ENCODE measurements at places on chromosomes 7 and 10.

DNA sequence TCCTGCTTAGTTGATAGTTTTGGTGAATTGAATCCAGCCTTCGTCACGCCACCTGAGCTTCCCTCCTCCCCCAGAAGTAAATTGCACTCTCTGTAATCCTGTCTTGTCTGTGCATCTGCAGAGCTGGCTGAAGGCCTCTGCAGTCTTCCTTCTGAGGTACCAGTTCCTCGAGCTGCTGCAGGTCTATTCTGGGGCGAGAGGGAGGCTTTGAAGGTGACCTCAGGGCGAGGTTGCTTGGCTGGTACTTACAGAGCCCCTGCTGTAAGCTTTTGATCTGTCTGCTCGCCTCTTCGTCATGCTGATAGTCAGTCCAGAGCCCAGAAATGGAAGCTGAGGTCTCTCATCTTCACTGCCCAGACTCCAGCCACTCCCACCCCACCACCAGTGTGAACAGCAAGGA lies 513.6 kb upstream of the FOXK1 start:
- H3K36me3 ChIP-seq, result no peaks in the 10 kb centered on the region
- H3K4me3 ChIP-seq, result no peak overlapping the region
- no peak for DNase-seq
- H3K4me1 ChIP-seq, result peaks cover 17% of the 10 kb centered on the region
- H3K27ac ChIP-seq, result peak overlapping the region; percentile 20
- H3K27me3 ChIP-seq, result no peaks in the 10 kb centered on the region

DNA sequence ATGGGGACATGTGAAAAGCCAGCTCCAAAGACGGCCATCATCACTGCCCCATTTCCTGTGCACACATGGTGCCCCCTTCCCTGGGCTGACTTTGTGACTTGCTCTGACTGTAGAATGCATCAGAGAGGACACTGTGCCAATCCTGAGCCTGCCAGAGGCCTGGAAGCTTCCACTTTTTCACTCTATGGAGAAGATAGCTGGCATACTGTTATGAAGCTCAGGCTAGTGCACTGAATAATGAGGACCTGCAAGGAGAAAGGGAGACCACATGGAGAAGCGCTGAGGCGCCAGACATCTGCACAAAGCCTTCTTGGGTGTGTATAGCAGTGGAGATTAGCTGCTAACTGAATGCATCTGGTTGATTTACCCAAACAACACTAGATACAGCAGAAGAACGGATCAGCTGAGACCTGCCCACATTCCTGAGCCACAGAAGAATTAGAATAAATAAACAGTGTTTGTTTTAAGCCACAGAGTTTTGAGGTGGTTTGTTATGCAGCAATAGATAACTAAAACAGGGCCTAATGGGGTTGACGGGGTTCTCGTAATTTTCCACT lies 58.9 kb upstream of the C10orf90 start:
- H3K27ac ChIP-seq, result no peak overlapping the region
- no peak overlapping the region for H3K4me3 ChIP-seq
- no peaks in the 10 kb centered on the region for H3K36me3 ChIP-seq
- no peak for DNase-seq

DNA sequence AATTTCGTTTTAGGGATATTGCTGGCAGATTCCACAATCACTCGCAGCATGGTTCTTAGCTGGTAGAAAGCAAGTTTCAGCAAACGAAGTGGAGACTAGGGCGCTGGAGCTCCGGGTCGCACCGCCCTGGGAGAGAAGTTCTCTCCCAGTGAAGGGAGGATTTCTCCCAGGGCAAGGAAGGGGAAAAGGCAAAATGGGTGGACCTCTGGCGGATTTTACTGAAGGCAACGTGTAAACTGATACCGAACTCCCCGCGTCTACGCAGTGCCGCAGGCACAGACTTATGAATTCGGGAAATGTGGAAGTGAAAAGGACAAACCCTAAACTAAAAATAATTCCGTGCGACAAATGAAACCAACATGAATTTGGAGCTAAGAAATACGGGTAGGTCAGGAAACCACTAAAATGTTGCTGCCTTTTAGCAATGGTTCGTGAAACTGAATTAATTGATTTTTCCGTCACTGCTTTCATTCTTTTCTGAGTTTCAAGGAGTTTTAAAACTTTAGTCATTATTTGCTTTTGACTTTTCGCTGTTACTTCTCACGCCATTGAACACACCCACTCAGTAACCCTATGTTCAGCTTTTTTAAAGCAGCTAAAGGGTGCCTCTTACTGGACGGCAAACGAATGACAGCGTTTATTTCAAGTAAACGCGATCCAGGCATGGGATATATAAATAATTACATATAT lies at the start of gene MYOF:
MYOF (minus strand) TSS at position 190 of the 690 bp plus-strand sequence; CDS start at position 50, 140 bp downstream.
- H3K27me3 ChIP-seq, result peaks cover 3% of the 10 kb centered on the region
- H3K4me1 ChIP-seq, result peaks cover 16% of the 10 kb centered on the region
- no peaks in the 10 kb centered on the region for H3K36me3 ChIP-seq
- peak within 1 kb of the TSS; percentile 91 for H3K4me3 ChIP-seq

DNA sequence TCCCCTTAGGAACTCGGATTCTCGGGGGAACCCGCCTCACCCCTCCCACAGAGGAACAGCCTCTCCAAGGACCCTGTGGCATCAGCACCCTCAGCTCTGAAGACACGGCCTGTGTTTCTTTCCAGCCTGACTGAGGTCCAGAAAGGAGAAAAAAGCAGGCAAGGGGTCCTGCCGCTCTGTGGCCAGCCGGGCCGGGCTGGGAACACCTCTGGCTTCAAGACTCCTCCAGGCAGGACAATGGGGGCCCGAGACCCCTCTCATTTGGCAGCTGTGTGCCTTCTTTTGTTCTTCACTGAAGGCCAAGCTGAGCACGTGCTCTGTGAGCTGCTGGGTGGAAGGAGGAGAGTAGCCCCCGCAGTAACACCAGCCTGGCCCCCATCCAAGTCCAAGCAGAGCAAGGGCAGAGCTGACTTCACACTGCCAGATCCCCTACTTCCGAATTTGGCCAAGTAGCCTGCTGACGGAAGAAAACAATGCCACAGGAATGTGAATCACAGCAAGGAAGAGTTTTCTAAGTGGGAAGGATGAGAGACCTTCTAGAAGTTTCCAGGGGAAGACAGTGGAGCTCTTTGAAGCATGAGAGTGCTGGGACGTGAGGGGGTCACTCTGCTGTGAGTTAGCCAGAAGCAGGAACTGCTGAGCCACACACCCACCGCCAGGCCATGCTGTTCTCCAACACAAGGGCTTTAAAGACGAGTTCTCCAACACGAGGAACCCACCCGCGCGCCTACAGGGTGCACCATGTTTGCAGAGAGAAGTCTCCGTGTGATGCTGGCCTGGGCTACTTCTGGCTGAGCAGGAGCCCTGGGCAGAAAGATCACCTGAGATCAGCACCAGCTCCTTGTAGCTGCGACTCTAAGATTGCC lies 3.1 kb downstream of the CNPY1 start:
- DNase-seq, result no peak
- peaks cover 32% of the 10 kb centered on the region for H3K27me3 ChIP-seq
- no peak overlapping the region for H3K4me3 ChIP-seq
- H3K4me1 ChIP-seq, result no peaks in the 10 kb centered on the region

GRCh38 chr10:90319188-90319914 lies 538.5 kb downstream of the HTR7 start:
- H3K27ac ChIP-seq, result peak overlapping the region; percentile 17
- no peaks in the 10 kb centered on the region for H3K36me3 ChIP-seq
- peaks cover 13% of the 10 kb centered on the region for H3K4me1 ChIP-seq
- no peak overlapping the region for H3K4me3 ChIP-seq
- no peak for DNase-seq

DNA sequence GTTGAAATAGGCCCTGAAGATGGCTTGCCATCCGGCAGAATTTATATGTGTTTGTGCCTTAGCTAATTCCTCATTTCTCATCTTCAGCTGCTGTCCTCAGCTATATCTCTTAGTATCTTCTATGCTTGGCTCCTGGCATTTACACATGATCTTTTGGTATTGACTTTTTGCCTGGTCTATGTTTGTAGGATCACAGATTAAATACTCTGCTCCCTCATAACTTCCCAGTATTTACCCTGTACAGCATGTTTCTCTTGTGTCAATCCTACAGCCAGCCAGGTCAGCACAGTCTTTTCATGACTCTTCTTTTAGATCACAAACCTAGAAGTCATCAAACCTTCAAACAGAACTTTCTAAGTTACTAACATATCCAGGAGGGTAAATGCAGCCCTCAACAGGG lies 743.8 kb downstream of the MAGI2 start:
- no peaks in the 10 kb centered on the region for H3K27me3 ChIP-seq
- H3K4me3 ChIP-seq, result no peak overlapping the region
- DNase-seq, result no peak
- H3K4me1 ChIP-seq, result peaks cover 9% of the 10 kb centered on the region
- no peak overlapping the region for H3K27ac ChIP-seq

GRCh38 chr10:44818041-44818649 lies 93.0 kb upstream of the TMEM72 start:
- H3K27me3 ChIP-seq, result peaks cover 3% of the 10 kb centered on the region
- no peak overlapping the region for H3K27ac ChIP-seq
- H3K36me3 ChIP-seq, result no peaks in the 10 kb centered on the region
- H3K4me1 ChIP-seq, result no peaks in the 10 kb centered on the region

DNA sequence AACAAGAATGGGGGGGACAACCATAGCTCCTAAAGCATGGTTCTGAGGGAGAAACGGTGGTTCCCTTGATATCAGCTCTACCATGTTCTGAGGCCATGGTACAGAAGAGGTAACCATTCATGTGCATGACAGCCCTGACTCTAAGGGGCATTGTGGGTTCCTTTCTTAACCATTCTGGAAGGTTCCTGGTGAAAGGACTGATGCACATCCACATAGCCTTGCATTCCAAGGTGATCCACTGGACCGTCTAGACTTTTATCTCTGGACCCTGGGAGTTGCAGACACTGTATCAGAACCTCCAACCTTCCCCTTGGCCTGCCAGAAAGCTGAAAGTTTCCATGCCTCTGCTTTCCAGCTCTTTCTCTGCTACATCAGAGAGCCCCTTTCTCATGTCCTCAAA lies 344.3 kb downstream of the KCNMA1 start:
- H3K4me1 ChIP-seq, result peaks cover 38% of the 10 kb centered on the region
- no peak overlapping the region for H3K4me3 ChIP-seq
- DNase-seq, result no peak
- peaks cover 8% of the 10 kb centered on the region for H3K27me3 ChIP-seq

DNA sequence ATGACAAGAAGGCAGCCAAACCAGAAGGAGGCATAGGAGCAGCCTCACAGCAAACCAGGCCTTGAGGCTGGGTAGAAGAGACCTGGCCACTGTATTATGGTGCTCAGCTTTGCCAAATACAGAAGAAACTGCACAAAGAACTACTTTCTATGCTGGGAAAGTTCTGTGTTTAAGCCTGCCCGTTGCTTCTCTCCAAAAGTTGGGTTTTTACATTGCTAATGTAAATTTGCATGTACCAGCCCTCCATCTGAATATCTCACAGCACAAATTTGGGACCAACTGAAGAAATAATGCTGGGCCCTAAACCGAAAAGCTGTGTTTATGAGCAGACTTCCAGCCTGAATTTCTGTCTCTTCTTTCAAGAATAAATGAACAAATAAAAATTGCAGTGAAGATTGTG lies 145.0 kb downstream of the TFEC start:
- no peak overlapping the region for H3K27ac ChIP-seq
- H3K36me3 ChIP-seq, result no peaks in the 10 kb centered on the region
- no peak for DNase-seq
- H3K4me3 ChIP-seq, result no peak overlapping the region
- no peaks in the 10 kb centered on the region for H3K27me3 ChIP-seq
- no peaks in the 10 kb centered on the region for H3K4me1 ChIP-seq

GRCh38 chr10:89217057-89217990 lies 10.2 kb upstream of the CH25H start:
- H3K36me3 ChIP-seq, result no peaks in the 10 kb centered on the region
- DNase-seq, result no peak

GRCh38 chr7:151207315-151207714 lies 3.0 kb downstream of the H2BK1 start:
- DNase-seq, result no peak
- H3K27me3 ChIP-seq, result peaks cover 43% of the 10 kb centered on the region
- H3K27ac ChIP-seq, result no peak overlapping the region
- H3K4me3 ChIP-seq, result no peak overlapping the region
- no peaks in the 10 kb centered on the region for H3K4me1 ChIP-seq

DNA sequence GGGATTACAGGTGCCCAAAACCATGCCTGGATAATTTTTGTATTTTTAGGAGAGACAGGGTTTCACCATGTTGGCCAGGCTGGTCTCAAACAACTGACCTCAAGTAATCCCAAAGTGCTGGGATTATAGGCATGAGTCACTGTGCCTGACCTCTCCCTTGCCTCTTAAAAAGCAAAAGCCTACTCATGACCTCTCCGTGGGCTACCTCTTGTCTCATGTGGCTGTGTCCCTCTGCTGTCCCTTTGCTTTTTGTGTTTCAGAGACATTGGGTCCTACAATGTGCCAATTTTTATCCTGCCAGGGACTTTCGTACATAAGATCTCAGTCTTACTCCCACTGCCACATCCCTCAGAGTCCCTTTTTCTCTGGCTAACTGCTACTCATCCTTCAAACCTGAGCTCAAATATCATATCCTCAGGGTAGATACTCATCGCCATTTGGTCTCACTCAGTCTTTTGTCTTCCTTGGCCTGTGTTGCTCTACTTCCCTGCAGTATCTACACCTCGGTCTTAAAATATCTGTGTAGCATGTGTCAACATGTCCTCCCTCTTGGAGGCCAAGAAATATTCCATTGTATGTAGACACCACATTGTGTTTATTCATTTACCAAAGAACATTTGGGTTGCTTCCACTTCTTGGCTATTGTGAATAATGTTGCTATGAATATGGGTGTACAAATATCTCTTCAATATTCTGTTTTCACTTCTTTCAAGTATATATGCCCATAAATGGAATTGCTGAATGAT lies 465.0 kb upstream of the KLF6 start:
- no peak overlapping the region for H3K4me3 ChIP-seq
- H3K36me3 ChIP-seq, result no peaks in the 10 kb centered on the region
- DNase-seq, result no peak
- no peaks in the 10 kb centered on the region for H3K27me3 ChIP-seq
- H3K27ac ChIP-seq, result no peak overlapping the region
- H3K4me1 ChIP-seq, result peaks cover 7% of the 10 kb centered on the region

Measured in type B pancreatic cell (in vitro differentiated cells).